ENCODE measurements at places on chromosomes 7 and 10.

DNA sequence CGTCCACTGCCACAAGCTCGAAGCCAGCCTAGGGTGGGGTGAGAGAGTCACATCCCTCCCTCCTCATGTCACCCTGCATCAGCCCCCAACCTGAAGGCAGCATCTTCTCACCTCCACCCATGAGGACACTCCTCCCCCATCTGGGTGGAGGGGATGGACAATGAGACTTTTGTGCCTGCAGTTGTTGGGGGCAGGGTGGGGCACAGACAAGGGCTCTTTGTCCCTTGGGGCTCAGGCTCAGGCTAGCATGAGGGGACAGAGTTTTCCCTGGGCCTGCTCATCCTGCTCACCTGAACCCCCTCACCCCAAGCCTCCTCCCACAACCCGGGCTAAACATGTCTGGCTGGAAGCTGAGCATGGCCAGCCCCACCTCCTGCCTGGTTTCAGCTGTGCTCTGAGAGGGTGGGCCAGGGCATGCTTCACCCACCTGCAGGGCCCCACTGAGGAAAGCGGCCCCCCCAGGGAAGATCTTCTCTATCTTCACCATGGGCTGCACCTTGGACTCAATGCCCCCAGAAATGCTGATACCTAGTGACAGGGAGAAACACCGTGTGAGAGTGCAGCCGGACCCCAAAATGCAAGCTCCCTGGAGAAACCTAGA lies 9.3 kb downstream of the LZTS2 start:
- no peak for DNase-seq

DNA sequence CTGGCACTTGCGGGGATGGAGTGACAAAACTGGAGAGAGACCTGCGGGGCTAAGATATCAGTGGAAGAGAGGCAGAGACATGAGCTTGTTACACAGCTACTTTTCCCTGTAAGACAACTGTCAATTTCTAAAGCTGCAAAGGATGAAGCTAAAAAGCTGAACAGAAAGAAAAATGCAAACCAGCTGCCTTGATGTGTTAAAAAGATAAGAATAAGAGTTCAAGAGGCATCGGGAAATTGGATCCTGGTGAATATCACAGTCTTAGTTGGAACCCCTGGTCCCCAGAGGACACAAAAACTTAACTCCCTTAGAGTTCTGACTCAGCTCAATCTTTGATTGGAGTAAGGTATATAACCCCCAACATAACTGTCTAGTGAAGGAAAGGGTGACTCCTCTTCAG lies 38.8 kb downstream of the VPS41 start:
- no peak for DNase-seq

DNA sequence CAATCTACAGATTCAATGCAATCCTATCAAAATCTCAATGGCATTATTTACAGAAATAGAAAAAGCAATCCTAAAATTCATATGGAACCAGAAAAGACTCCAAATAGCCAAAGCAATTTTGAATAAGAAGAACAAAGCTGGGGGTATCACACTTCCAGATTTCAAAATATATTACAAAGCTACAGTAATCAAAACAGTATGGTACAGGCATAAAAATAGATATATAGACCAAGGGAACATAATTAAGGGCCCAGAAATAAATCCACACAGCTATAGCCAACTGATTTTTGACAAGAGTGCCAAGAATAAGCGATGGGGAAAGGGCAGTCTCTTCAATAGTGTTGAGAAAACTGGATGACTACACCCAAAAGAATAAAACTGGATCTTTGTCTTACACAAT lies 251.9 kb upstream of the FOXK1 start:
- no peak for DNase-seq

GRCh38 chr7:43884209-43884608 lies 14.9 kb upstream of the MRPS24 start:
- DNase-seq, result no peak

Data from iPS-NIHi11 (cell line).